ENCODE measurements at places on chromosomes 6 and 20.

GRCh38 chr6:5510331-5511133 is 249.2 kb downstream of the FARS2 start:
- DNase-seq = no peak

DNA sequence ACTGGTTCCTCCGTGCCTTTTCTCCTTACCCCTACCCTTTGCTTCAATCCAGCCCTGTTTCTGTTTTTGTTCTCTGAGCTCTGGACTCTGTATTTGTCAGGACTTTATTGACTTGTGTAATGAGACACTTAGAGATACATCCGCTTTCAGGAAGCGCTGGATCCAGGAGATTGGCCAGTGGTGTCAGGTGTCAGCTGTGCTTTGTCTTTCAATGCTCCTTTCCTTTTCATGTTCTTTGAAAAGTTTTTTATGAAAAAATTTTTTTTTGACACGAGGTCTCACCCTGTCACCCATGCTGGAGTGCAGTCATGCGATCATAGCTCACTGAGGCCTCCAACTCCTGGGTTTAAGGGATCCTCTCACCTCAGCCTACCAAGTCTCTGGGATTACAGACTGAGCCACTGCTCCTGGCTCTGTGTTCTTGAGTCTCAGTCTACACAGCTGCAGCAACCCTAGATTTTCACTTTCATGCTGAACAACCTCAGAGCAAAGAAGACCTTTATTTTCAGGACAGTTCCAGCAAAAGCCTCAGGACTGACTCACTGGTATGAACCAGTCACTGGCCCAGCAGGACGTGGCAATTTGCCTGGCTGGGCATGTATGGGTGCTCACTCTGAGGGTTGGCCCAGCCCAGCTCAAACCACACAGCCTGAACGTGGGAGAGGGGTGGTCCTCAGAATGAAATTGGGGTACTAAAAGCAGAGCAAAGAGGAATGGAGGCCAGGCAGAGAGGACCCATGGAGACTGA is 108.5 kb downstream of the DHX35 start:
- no peak for DNase-seq

- DNase-seq = no peak
These were observed 6.8 kb downstream of the TBPL1 start for GRCh38 chr6:133959667-133960368.

DNA sequence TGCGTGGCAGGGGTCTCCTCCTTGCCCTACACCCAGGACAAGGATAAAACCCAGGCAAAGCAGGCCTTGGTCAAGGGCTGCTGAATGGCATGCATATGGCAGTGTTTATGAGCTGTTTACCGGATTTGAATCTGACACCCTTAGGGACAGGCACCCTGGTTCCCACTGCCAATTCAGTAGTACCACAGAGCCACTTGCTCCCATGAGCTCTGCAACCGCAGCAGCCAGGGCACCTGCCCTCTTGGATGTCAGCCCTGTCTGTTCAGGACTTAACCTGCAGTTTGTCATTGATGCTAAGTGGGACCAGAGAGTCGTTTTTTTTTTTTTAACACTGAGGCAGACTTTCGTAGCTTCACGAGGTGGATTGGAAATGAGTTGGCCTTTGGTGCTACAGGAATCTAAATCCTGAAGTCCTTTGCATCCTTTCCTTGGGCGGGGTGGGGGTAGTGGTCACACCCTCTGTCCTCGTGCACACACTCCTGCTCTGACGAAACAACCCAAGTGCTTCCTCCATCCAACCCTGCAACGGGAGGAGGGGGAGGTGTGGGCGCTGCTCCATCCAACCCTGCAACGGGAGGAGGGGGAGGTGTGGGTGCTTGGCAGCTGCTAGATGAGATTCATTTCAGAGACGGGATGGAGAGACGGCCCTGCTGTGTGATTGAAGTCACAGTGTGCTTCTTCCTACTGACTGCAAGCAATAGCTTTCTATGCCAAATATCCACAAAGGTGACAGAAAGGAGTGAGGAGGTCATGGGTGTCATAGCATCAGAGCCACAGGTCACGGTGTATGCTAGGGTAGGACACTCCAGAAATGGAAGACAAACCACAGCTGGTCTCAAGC is 166.5 kb downstream of the SMOC2 start:
- no peak for DNase-seq

Data from substantia nigra (tissue), 51 donors.